ENCODE measurements at places on chromosomes 3 and 15.

GRCh38 chr3:165624761-165625160 is 212.5 kb downstream of the BCHE start:
- no peak for DNase-seq

DNA sequence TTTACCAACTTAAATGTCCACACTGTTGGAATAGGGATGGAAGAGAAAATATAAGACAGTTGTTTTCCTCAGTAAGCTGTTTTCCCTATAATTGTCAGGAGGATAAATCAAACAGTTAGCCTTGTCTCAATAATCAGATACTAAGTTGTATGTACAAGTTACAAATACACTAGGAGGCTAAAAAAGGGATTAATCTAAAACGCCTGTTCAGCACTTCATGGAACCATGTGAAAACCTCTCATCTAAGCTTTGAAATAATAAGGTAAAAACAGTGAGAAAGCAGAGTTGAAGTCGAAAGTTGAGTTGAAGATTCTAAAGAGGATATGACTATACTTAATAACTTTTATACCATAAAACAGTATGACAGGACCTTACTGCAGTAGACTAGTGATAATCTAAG is 62.0 kb downstream of the CALML4 start:
- no peak for DNase-seq

DNA sequence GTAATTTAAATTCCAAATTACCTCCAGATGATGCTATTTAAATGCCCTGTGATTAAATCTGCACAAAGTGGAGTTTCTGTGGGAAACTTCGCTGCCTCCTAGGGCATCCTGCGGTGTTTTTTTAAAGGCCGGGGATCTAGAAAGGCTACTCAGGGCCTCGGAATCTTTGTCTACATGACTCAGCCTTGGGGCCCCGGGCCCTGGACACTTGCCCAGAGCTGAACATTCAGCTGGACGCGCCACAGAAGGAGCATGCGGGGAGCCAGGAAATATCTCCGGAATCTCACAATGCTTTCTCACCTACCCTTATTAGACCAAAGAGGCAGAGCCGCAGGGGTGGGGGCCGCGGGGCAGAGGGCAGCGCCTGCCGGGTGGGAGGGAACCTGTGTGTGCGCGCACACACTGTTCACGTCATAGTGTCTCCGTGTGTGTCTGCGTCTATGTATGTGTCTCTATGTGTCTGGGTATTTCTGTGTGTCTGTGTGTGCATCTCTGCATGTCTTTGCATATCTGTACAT is 145.5 kb upstream of the TPM1 start:
- no peak for DNase-seq

DNA sequence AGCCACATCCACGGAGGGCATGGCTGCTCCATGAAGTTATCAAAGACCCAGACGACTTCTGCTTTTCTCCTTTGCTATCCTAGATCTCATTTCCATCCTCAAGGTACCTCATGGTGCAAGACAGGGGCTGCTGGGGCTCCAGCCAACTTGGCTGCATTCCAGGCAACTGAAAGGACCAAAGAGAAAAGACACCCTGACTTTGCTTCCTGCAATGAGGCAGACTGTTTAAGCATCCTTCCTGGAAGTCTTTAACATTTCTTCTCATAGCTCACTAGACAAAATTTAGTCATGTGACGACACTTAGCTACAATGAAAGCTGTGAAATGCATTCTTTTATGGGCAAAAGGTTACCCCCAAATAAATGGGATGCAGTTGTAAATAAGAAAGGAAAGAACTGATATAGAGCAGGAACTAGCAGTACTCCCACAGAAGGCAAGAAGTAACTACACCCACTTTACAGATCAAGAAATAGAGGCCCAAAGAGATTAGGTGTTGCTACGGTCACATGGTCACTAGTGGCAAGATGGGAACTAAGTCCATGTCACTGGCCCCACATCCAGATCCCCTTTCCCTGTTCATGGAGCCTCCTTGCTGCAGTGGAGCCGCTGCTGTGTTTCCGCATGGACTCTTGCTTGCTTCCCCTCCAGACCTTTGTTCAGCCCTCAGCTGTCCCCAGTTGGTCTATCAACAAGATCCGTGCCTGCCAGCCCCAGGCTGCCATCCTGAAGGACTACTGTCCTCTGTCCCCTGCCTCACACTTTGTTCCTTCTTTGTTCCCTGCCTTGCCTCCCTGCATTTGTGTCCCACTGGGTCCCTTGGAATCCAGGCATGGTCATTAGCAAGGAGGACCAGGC is 107.0 kb downstream of the XXYLT1 start:
- no peak for DNase-seq
